ENCODE measurements at places on chromosomes 1 and 21.

DNA sequence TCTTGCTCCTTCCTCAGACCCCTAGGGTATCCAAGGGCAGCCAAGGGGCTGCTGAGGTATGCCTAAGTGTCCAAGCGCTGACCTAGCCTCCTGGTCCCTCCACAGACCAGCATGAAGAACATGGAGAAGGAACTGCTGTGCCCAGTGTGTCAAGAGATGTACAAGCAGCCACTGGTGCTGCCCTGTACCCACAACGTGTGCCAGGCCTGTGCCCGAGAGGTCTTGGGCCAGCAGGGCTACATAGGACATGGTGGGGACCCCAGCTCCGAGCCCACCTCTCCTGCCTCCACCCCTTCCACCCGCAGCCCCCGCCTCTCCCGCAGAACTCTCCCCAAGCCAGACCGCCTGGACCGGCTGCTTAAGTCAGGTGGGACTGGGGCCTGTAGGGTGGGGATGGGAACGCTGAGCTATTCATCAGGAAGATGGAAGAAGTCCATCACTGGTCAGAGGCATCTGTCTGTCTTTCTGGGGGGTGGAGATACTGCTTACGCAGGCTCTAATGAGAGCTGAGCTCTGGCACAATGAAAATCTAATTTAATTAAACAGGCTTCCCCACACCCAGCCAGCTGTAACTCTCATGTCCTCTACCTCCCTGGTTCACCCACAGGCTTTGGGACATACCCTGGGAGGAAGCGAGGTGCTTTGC, 1.8 kb downstream of the TRIM46 start:
- no peak for DNase-seq

- DNase-seq = no peak
Observed at GRCh38 chr1:109886827-109887226, 23.8 kb upstream of the CSF1 start.

DNA sequence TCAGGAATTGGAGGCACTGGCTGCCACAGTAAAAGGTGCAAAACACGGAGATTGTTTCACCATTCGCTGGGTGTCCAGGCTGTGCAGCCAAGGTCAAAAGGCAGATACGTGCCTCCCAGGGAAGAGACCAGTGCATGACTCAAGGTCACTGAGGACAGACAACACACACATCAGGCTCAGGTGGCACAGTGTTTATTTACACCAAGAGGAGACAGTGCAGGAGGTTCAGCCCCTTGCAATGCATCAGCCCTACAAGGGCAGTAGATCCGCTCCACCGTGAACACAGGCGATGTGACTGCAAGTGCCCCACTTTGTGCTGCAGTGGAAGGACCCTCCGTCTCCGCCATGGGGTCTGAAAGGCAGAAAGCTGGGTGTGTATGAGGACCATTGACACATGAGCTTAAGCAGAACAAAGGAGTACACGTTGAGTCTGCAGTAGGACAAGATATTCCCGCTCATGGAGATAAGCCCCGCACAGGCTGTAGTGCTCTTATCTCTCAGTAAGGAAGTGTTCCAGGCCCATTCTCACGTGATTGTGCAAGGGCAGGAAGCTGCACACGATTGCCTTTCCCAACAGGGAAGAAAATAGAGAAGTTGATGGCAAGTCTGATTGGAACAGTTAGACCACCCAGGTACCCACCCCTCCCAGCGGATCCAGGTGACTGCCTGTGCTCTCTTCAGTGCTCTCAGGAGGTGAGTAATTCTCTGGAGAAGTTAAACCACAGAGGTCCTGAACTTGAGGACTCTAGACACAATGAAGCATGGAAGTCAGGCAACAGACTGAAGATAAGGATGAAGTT, 37.5 kb upstream of the QSOX1 start:
- no peak for DNase-seq

DNA sequence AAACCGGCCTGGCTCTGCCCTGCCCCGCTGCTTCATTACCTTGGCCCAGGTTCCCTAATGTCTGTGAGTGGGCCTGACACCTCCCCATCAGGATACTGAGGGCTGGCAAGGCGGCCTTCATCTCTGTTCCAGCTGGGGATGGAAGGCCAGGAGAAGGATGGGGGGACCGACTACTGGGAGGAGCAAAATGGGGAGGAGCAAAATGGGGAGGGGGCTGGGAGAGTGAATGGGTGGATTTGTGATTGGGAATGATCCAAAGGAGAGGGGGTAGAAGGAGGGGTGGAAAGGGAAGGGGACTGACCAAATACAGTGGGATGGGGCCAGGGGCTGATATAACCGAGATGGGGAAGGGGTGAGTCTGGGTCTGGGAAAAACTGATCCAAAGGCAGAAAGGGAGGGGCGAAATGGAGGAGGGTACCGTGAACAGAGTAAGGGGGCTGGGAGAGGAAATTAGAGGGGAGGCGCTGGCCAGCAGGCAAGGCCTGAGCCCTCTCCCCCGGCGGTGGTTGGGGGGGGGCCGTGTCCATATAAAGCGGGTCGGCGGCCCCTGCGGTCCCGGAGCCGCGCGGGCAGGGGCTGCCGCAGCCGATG, at the start of gene FOXE3:
FOXE3 (plus strand) TSS at position 558 of the 591 bp plus-strand sequence; CDS start at position 589, 31 bp downstream.
- DNase-seq = no peak

DNA sequence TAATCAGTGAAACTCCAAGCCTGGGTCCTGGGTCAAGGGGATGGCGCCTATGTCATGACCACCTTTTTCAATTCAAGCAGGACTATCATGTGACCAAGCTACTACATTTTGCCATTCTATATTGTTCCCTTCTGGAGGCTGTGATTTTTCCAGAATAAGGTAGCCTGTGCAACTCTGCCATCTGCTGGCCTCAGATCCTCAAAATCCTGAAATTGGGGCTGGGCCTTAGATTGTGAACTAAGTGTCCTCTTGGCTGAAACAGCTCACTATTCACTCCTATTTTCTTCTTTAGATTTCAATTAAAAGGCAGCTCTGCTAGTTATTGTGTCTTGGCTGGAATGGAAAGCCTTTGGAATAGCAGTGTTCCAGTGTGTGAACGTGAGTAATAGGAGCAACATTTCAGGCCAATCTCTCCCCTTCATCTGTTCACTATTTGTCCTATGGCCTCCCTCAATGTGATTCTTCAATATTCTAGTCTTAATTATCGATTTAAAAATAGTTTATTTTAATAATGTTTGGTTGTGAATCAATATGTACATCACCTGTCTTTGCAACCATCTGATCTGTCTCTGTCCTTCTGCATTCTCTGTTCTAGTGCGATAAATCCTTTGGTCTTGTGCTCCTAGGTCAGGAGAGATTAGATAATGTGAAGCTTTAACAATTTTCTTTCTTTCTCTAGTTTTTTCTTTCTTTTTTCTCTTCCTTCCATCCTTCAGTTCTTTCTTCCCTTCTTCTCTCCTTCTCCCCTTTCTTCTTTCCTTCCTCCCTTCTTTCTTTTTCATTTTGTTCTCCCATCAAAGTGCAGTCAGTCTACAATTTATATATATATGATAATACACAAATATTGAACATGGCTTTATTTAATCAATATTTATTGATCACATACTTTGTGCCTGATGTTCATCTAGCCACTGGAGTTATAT, 69.8 kb downstream of the CR1 start:
- DNase-seq = peak; percentile 21

- DNase-seq = no peak
Observed at GRCh38 chr21:34910396-34910795, 138.7 kb downstream of the RUNX1 start.

DNA sequence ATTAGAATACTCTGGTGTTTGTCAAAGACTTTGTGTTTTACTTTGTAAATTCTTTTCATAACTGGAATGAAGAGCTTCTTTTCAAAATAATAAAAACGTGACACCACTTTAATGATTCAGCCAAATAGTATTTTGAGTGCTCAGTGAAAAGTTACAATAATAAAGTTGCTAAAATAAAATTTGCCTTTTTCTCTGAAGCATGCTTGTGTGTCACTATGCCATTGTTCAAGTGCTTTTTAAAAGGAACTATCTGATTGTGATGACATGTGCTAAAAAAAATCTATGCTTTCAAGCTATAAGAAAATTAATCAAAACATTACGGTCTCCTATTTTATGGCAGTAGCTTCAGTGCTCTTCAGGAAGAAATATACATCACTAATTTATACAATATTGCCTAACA, 1290.5 kb upstream of the B3GALT2 start:
- peak; percentile 69 for DNase-seq

DNA sequence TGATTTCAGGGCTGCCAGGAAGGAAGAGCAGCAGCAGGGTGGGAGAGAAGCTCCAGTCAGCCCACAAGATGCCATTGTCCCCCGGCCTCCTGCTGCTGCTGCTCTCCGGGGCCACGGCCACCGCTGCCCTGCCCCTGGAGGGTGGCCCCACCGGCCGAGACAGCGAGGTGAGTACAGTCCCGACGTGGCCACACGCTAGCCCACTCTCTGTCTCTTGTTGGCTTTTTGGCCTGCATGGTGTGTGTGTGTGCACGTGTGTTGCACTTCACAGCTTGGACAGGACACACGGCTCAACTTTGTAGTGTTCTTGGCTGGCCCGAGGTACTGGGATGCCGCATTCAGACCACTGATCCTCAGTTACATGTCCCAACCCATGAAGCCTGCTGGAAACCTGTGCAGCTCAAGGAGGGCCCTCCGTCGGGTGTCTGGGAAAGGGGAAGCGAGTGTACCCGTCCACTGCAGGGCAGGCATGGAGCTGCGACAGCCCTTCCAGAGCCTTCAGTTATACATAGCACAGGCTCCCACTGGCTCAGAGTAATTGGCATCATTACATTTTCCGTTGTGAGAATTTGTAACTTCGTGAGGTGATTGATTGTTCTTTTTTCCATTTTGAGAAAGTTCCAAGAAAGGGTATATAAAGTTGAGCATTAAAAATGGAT, 454 bp downstream of the CORT start:
- DNase-seq = no peak

DNA sequence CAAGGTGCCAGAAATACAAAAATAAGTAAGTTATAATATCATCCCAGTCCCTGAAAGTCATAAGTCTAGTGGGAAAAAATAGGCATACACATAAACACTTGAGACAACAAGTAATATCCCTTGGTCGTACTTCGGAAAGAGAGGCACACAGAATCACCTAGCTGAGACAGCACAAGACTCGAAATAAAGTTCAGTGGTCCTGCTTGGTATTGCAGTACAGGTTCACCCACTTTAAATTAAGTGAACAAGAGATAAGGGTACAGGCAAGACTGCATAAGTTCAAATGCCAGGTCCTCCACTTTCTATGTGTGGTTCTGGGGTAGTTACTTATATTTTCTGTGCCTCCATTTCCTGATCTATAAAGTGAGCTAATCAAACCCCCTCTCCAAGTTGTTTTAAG, 47.6 kb downstream of the SEC16B start:
- DNase-seq = no peak

DNA sequence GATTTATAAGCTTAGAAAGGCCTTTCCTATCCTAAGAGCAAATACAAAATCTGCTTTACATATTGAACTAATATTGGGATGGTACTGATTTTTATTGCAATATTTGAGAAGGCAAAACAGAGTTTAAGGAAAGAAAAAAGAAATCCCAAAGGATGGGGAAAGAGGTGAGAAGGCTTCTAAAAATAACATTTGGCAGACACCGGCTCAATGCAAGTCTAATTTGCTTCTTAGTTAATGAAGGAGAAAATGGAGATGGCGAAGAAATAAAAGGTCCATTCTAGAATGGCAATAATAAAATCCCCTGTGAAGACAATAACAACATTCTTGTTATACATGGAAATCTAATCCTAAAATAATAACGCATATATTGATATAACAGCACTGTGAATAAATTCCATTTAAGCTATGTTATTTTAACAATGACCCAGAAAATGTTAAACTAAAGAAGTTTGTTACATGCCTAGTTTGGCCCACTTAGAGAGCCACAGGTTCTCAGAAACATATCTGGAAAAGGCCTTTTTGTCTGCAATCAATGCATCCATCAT, 117.7 kb downstream of the HLCS start:
- DNase-seq = no peak

GRCh38 chr1:21659099-21659923, 9.8 kb downstream of the RAP1GAP start:
- DNase-seq = peak; percentile 49

- no peak for DNase-seq
Observed at GRCh38 chr1:26288311-26288941, 8.5 kb downstream of the SH3BGRL3 start.

DNA sequence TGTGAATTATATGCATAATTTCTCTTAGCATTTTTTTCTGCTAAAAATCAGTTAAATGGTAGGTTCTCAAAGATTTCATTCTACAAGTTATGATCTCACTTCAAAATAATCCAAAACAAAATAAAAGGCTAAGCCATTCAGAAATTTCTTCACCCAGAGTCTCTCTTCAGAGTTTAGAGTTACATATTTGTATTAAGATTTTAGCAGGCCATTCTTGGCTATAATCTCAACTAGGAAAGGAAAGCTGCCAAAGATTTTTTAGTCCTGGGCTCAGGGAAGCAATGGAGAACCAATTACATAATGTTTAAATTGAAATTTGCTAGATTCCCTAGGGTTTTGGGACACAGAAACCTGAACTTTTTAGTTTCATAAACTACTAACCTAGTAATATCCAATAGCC, 245.0 kb downstream of the USH2A start:
- DNase-seq = peak; percentile 26

GRCh38 chr1:58717979-58718378, 18.1 kb upstream of the MYSM1 start:
- DNase-seq = no peak

DNA sequence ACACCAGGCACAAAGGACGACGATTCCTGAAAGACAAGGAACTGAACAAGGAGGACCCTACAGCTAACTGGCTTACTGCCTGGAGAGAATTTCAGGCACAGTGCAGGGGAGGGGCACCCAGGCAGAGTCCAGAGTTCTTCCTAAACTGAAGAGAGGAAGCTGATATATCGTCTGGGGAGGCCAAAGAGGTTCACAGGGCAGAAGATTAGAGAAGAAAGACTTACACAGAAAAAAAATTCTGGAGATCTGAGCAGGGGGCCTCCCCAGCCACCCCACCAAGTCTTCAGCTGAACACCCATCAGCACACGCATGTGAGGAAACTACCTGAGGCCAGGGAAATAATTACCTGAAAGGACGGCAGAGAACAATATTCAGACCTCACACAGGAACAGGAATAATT, 24.6 kb downstream of the SORT1 start:
- no peak for DNase-seq

- DNase-seq = no peak
Observed at GRCh38 chr1:221040691-221041285, 161.5 kb downstream of the HLX start.

- DNase-seq = no peak
Observed at GRCh38 chr1:25936947-25937346, 30.7 kb upstream of the STMN1 start.

GRCh38 chr1:177952249-177952648, 17.6 kb downstream of the SEC16B start:
- no peak for DNase-seq

DNA sequence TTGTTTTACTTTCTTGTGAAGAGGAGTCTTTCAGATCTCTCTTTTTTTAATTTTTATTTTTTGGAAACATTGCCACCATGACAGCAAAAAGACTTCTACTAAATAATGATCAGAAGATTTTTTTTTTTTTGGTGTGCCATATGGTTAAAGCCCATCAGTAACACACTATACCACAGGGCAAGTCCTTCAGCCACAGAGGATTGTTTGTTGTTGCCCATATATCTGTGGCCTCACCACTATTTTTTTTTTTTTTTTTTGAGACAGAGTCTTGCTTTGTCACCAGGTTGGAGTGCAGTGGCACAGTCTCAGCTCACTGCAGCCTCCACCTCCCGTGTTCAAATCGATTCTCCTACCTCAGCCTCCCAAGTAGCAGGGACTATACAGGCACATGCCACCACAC, 29.2 kb downstream of the UAP1 start:
- DNase-seq = no peak

GRCh38 chr1:226181996-226182714, 4.4 kb downstream of the ACBD3 start:
- DNase-seq = peak; percentile 67

Data from EL (cell line).